ENCODE measurements at places on chromosomes 5 and 9.

DNA sequence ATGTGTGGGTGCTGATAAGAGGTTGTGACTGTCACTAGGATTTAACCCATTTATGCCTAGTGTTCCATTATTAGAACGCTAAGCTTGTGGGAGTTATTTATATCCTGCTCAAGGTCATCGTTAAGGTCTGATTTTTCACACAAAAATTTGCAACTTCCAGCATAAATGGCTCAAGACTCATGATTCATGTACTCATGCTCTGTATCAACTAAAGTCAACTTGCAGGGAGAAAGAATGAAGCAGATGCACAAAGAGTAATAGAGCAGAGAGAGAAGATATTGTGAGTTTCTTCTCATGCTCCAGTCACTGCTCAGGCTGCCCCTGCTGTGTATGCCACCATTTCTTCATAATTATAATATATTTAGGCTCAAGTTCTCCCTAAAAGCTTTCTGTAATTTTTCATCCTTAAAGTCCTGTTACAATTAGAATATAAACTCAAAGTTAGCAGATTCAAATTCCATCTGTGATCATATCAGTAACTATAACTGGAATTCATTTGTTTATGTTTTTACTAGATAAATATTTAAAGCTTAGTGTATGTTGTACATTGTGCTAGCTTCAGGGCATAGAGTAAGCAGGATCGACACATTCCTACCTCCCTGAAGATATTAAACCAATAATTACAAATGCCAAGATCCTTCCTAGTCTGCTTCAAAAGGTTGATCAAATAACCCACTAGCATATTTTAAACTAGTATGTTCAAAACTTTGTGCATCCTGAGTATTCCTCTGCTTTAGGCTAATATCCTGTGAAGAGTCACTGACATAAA lies 136.7 kb downstream of the NUDT12 start:
- no peak for DNase-seq

DNA sequence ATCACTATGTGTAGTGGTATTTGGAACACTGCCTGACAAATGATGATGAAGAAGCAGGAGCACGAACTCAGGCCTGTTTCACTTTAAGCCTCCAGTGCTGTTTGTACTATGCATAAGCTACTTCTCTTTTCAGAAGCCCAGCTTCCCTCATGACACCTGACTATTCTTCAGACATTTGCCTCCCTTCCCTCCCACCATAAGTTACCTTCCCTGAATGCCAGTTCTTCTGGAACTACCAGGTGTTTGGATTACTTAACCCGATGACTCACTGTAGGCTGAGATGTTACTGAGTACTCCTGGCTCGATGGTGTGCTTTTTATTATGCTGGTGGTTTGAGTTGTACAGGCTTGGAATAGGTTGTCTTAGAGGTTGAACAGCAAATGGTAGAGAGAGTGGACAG lies 180.0 kb downstream of the SPATA31D1 start:
- DNase-seq = no peak

- DNase-seq = no peak
Observed at GRCh38 chr9:16143947-16144890, 591.4 kb downstream of the CCDC171 start.

DNA sequence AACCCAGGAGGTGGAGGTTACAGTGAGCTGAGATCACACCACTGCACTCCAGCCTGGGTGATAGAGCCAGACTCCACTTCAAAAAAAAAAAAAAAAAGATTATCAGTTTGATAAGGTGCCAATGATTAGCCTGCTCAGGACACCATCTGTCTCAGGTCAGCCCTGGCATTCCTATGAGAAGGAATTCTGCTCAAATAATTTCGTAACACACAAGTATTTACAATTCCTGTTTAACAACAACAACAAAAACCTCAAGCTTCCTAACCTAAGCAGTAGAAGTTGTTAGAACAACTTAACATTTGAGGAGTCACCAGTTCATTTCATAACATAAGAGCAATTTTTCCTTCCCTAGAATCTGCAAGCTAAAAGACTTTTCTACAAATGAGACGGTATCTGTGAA lies 85.0 kb downstream of the LHFPL2 start:
- DNase-seq = no peak

GRCh38 chr5:58121391-58121790 lies 338.5 kb downstream of the PLK2 start:
- DNase-seq = no peak

DNA sequence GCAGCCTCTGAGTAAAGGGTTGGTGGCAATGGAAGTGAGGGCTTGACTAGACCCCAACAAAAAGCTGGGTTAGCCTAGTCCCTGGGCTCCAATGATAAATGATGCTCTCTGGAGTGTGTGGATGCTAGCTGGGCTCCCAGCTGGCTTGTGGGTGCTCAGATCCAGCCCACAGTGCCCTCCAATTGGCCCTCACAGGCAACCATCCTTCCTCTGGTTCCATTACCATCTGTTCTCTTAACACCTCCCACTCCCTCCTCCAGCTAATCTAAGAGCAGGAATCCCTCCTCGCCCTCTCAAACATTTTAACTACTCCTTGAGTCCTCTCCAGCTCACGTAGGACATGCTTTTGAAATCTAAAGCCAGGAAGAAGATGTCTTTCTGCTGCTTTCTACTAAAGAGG lies 25.2 kb upstream of the FRMD3 start:
- DNase-seq = no peak

DNA sequence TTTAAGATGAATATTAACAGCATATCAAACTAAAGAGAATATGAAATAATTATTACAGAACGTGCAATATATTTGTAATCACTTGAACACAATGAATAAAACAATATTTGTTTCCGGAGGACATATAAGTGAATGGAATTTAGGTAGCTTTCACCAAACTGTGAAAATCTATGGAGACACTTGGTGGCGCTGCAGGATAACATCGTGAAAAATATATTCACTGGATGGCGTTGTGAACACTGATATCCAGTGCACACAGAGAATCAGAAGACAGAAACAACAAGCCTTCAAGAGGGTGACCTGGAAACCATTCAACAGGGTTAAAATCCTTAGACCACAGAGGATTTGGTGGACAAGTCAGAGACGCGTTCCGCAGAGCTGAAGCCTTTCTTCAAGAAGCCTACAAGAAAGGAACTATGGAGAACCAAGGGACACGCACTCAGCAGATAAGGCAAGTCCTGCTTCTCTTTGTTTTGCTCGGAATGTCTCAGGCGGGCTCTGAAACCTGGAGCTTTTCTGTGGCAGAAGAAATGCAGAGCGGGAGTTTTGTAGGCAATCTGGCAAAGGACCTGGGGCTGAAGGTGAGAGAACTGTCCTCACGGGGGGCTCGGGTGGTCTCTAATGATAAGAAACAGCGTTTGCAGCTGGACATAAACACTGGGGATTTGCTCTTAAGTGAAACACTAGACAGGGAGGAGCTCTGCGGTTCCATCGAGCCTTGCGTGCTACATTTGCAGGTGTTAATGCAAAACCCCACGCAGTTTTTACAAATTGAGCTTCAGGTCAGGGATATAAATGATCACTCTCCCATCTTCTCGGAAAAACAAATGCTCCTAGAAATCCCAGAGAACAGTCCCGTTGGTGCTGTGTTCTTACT lies at the start of gene PCDHB11:
TSS of gene PCDHB11 (plus strand) at position 269 of the 877 bp plus-strand sequence. CDS start at position 417, 148 bp downstream.
- DNase-seq = no peak

All from fibroblast of the conjunctiva (primary cell).